NCI-H2081 (cell line): ENCODE measurements at places on chromosomes 11 and 22.
A peak's percentile ranks its signal among the peaks of the same experiment; 100 is the strongest.

GRCh38 chr22:49527611-49528419 is 299.9 kb downstream of the BRD1 start:
- DNase-seq: no peak

- DNase-seq: no peak
Observed at GRCh38 chr22:16834971-16835370, 9.8 kb upstream of the XKR3 start.

DNA sequence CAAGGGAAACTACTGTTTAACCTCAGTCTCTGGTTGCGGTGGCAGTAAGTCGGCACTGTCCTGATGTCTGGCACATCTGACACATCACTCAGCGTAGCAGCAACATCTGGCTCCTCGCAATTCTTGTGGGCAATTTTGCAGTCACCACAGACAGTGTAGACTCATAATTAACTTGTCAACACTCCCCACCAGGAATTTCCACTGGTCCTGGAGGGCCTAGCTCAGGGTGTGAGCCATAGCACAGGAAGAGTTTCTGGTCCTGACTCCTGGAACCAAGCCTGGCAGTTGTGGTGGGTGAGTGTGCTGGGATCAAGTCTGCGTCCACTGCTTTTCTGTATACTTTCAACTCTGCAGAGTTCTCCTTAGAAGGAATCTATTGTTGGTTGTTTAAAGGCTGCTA is 209.7 kb downstream of the SNX19 start:
- no peak for DNase-seq

- no peak for DNase-seq
Observed at GRCh38 chr22:38021206-38021605, 36.0 kb upstream of the PICK1 start.

DNA sequence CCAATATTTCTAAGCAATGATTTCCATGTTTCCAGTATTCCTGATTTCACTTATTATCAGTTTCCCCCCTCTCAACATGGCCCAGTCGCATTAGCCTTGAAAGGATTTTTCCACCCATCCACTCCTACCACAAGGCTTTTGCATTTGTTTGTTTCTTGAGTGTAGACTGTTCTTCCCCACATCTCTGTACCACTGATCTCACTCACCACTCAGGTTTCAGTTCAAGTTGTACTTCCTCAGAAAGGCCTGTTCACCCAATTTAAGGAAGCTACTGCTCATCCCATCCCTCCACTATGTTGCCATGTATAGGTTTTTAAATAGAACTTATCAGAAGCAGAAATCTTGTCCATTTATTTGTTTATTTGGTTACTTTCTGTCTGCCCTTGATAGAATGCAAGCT is 472.3 kb downstream of the FAM181B start:
- no peak for DNase-seq

- DNase-seq: peak; percentile 22
Observed at GRCh38 chr11:20672575-20672974, 3.2 kb downstream of the NELL1 start.

DNA sequence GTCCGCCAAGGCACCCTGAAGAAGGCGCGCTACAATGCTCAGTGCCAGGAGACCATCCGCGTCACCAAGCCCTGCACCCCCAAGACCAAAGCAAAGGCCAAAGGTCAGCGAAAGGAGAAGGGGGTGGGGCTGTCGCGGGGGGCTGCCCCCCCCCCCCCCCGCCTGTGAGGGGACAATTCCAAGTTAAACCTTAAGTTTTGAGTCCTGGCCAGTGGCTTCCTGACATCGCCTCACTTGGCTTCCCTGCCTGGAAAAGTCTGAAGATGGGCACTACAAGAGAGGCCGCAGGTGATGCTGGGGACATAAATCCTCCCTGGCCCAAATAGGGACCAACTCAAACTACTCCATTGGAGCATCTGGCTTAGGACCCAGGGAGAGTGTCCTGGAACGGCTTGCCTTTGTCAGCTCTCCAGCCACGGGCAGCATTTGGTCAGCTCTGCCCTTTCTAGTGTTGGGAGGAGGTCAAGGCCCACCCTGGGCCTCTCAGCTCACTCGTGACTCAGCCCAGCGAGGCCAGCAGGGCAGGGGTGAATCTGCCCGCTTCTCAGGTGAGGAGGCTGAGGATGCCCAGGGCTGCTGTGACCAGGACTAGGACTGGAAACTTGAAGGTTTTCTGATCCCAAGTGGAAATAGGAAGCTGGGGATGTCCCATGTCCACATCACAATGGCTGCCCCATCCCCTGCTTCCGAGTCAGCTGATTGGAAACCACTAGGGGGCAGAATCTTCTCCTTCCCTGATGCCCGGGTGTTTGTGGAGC is 1.4 kb downstream of the MDK start:
- DNase-seq: peak; percentile 29

GRCh38 chr11:10441652-10442503 is 13.2 kb upstream of the AMPD3 start:
- DNase-seq: no peak

- DNase-seq: no peak
Observed at GRCh38 chr11:61039916-61040315, 62.4 kb upstream of the CD5 start.

- DNase-seq: no peak
Observed at GRCh38 chr22:25127318-25127717, 72.3 kb upstream of the CRYBB3 start.

GRCh38 chr11:128462922-128463321 is 124.4 kb downstream of the ETS1 start:
- DNase-seq: no peak

DNA sequence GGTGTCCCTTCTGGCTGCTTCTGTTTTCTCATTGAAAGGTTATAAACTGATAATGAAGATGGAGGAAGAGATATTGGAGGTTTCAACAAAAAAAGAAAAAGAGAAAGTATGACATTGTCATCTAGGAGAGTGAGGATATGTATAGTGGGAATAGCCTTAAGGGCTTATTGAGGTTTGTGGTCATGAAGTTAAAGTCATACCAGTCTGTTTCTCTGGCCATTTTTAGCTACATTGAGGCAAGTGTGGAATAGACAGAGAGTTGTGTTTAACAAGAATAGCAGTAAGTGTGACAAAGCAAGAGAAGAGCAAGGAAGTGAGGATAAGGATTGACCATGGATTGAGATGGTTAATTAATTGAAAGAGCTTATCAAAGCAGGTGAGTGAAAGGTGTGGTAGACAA is 110.4 kb downstream of the ELP4 start:
- no peak for DNase-seq

- DNase-seq: no peak
Observed at GRCh38 chr11:26229257-26229656, 102.7 kb upstream of the ANO3 start.

DNA sequence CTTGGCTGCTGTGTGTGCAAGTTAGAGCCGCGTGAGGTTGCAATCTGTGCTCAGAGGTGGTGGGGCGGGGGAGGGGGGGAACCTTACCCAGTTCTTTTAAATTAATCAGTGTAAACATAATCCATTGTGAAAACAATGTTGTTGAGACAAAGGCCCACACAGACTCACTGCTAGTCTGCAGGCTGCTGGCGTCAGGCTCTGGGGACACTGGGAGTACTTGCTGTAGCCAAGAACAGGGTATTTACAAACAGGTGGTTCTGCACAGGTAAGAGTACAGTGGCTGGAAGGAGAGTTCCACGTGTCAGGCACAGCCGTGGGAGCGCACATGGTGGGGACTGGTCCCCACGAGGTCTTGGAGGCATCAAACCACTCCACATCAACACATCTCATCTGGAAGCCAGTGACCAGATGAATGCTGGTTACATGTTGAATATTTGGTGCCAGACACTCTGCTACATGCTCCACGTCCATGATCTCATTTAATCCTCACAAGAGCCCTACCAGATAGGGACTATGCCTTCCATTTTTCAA is 27.4 kb downstream of the SCUBE1 start:
- DNase-seq: peak; percentile 6

DNA sequence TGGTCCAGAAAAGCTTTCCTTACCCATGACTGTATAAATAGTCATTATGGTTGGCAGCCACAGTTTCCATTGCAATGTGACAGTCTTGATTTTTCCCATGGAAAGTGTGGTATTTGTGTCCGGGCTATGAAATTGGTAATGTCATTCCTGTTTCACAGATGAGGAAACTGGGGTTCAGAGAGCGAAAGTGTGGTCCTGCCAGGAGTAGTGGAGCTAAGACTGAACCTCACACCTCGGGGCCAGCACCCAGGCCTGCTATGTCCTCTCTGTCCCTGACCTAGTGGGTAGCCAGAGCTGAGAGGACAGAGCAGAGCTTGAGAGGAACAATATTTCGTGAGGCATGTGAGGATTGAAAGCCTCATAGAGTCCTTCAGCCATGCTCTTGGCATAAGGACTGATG is 1.2 kb upstream of the YDJC start:
- no peak for DNase-seq

DNA sequence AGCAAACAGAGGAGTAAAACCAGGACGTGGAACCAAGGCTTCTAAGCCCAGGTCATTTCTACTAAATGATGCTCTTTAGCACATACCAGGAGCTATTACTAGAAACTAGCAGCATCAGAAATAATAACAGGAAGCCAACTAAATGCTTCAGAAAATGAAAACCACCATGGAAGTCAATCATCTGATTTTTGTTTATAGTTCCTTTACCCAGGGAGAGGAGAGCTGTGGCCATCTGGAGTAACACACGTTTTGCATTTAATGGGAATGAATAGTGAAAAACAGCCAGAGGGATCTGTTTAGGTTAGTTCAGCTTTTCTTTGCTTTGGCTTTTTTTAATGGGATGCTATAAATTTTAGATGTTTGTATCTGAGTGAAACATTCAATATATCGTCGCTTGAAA is 250.7 kb upstream of the ARHGAP20 start:
- no peak for DNase-seq

GRCh38 chr11:72856551-72857345 is 42.5 kb downstream of the ATG16L2 start:
- no peak for DNase-seq

GRCh38 chr11:101444851-101445250 is 139.0 kb downstream of the TRPC6 start:
- no peak for DNase-seq

- no peak for DNase-seq
Observed at GRCh38 chr11:2549491-2549875, 104.7 kb downstream of the KCNQ1 start.

DNA sequence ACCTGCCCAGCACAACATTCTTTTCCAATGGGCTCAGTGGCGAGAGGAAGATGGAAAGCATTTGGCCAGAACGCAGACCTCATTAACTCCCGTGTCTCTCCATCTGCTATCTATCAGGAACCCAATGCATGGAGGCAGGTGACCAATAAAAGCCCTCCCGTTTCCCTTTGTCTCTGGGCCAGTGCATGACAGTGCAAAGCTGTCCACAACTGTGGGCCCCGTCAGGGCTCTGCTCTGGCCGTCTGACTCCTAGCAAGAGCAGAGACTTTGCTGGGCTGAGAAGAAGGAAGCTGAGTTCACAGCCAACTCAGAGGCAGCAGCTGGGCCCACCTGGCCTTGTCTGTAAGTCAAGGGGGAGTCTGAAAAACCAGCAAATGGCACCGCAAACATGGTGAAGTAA is 177.8 kb downstream of the TENM4 start:
- DNase-seq: no peak

GRCh38 chr11:87490671-87491070 is 452.9 kb downstream of the TMEM135 start:
- DNase-seq: no peak

GRCh38 chr22:38139901-38140300 is 29.4 kb upstream of the BAIAP2L2 start:
- no peak for DNase-seq

DNA sequence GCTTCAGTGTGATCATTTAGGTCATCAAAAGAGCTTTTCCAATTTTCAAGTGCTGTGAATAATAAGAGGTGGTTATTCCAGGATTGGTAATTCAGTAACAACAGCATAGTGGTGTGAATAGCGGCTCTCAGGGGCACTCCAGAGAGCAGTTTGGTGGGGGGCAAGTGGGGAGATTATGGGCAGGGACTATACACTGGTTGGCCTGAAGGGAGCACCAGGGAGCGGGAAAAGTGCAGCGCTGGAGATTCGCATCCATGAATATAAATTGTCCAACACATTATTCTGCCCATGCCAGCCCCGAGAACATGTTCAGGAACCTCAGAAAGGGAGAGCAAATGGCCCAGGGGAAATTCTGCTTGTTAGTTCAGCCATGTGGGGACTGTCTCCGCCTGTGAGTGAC is 37.9 kb downstream of the OR6Q1 start:
- DNase-seq: no peak

GRCh38 chr22:38921806-38922205 is 35.6 kb upstream of the APOBEC3A start:
- DNase-seq: no peak

DNA sequence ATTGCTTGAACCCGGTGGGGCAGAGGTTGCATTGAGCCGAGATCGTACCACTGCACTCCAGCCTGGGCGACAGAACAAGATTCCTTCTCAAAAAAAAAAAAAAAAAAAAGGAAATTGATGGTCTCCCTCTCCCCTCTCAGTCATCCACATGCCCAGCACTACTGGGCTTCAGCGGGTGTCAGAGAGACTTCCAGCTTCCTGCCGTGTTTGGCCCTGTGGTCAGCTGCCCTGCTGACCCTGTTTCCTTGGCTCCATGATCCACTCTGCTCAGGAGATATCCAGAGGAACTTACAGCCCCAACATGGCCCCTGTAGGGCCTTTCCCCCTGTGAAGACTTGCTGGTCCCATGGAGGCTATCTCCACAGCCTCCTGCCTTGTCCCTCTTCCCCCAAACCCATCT is 6.1 kb upstream of the PNPLA3 start:
- DNase-seq: no peak
